A172 (cell line): ENCODE measurements at places on chromosomes 13 and 19. TPM values are rescaled to one million over a fixed set of nuclear protein-coding genes. Genes with fewer than 3 reads are reported as not detected.

DNA sequence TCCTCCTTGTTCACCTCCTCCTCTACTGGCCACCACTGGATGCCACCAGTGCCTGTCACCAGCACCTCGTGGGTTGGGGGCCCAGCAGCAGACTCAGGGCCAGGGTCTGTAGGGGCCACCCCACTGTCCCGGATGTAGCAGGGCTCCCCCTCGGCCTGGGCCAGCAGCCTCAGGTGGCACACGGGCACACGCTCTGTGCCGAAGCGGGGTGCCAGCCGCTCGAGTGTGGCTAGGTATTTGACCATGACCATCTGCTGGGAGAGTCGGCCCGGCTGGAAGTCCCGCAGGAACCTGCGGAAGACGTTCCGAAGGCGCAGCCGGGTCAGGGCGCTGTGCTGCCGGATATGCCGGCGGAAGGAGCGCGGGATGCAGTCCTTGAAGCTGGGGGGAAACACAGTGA lies 14.9 kb downstream of the TYK2 start:
- no peak for DNase-seq

GRCh38 chr19:35138305-35138892 lies at the start of gene FXYD1:
TSS of gene FXYD1 (plus strand) at chr19:35138824. CDS start at chr19:35140080, 1,256 bp downstream.
- DNase-seq, result no peak

- DNase-seq, result peak; percentile 75
Observed at GRCh38 chr19:46713781-46714443, 3.0 kb downstream of the PRKD2 start.

- DNase-seq, result no peak
Observed at GRCh38 chr19:6101291-6101825, 8.9 kb downstream of the RFX2 start.

The RNF225 gene
- total RNA-seq, result not detected in 2 replicates

DNA sequence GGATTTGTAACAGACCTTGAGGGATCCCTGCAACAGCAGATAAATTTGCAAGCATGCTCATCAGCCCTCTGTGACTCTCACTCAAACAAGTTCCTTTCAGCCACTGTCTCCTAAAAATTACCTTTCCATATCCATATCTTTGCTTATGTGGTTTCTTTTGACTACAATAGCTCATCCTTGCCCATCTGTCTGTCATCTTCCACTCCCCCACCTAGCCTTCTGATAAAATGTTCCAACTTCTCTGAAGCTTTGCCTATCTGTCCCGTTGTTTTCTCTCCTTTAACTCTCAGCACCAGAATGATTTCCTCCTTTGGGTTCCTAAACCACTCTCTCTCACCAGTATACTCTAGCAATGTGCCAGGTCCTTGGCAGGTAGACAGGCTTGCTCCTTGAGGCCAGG lies 194.5 kb downstream of the VWA8 start:
- no peak for DNase-seq

- DNase-seq, result no peak
Observed at GRCh38 chr13:31769575-31769974, 30.2 kb downstream of the RXFP2 start.

DNA sequence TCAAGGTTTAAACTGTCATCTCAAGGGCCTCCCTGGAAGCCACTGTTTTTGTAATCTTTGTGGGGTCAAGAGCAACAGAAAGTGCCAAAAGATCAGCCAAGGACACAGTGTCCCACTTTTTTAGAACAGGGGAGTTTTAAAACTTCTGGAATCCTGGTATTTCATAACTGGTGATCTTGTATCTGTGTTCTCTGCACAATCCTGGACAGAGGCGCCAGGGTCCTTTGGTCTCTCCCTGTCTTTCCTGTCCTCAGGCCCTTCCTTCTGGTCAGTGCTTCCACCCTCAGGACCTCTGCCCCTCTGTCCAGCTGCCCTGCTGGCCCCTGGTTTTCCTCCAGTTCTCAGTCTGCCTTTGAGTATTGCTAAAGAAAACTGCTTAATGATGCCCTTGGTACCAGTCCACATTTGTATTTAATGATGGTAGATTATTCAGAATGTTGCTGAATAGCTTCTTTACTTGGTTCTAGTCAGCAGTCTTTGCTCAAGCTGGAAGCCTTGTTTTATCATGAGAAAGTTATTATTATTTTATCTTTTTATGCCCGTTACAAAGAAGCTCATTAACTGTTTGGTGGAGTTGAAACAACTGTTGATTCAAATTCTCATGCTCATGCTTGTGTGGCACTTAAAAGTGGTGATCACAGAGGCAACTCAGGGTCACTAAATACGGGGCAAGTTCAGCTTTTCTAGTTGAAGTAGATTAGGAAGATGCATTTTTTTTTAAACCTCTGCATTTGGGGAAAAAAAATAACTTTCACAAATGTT lies 47.5 kb downstream of the WASF3 start:
- no peak for DNase-seq

The CLEC17A gene
- not detected in 2 replicates for total RNA-seq

The SMIM44 gene
- not detected in 2 replicates for total RNA-seq

The TLE6 gene
- 4.8 and 6.3 TPM in 2 replicates for total RNA-seq

The ABCC4 gene
- 45.7 and 51.6 TPM in 2 replicates for total RNA-seq

The ADGRE2 gene
- 0.02 and 0.10 TPM in 2 replicates for total RNA-seq

The PRKCG gene
- 2.2 TPM in 1 of 2 replicates, not detected in the other for total RNA-seq

The KCNJ14 gene
- total RNA-seq, result 0.36 and 0.55 TPM in 2 replicates

DNA sequence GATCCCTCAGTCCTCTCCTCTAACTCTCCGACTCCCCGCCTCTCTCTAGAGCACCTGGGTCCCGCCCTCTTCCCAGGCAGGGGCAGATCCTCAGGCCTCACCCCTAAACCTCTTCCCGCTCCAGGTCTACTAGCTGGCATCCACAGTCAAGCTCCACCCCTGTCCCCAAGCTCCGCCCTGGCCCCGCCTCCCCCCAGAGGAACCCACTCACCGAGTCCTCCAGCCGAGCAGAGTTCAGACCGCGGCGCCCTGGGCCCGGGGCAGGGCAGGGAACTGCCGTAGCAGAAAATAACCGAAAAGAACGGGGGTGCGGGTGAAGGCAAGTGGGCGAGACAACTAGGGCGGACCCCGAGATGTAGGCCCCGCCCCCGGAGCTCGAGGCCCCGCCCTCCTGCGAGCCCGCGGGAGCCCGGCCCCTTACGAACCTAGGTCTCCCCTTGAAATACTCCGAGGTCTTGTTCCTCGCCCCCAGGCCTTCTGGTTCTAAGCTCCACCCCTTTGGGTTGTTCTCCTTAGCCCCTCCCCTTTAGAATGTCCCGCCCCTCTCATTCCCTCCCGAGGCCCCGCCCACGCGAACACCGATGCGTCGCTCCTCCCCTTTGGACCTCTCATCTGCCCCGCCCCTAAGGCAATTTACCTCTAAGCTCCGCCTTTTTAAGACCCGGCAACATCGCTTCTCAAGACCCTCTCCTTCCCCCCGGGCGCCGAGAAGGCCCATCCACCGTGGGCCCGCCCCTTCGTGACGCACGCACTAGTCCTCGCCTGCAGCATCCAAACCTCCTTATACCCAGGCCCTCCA lies at the start of gene GGN:
GGN (minus strand) TSS at position 485 of the 799 bp plus-strand sequence. CDS start 773 bp downstream, outside the sequence.
- DNase-seq, result peak; percentile 92

DNA sequence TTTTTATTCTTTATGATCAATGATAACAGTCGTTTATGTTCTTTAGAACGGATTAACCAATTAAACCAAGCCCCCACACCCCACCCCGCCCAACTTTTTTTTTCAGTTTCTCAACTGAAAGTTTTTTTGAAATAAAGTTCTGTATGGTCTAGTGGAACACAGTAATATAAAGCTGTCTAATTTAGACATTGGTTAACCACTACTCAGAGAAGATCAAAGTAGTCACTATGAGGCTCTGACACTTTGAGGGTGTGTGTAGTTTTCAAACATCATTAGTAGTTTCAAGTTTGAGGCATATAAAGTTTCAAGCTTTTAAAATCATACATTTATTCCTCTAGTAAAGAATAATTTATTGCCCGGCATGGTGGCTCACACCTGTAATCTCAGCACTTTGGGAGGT lies 413.2 kb downstream of the EFNB2 start:
- no peak for DNase-seq

DNA sequence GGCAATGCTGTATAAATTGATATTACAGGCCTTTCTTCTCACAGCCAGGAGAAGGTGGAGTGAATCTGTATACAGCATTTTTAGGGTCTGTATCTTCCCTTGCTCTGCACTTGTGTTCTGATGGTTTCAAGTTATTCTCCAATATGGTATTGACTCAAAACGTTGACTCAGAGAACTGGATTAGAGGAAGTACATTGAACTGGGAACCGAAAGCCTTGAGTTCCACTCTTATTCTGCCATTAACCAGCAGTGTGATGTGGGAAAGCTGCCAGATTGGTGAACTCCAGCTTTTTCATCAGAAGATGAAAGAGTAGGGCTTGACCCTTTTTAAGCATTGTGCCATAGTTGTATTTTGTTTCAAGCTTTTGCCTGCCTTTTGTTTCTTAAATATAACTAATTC lies 167.7 kb downstream of the SPRY2 start:
- DNase-seq, result no peak

DNA sequence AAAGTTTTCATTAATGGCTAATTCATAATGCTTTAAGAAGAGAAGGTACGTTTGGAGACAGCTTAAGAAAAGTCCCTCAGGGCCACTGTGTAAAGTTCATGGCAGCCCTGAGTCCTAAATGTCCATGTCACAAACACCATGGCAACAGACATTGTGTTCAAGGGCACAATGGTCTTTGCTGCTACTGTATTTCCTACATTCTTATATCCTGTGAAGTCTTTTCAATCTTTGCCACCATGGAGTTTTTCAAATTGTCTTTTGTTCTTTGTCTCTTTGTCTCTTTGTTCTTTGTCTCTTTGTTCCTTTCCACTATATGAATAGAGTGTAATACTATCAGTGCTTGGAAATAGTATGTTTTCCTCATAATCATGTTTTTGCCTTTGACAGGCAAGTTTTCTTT lies 178.8 kb downstream of the VWA8 start:
- no peak for DNase-seq

DNA sequence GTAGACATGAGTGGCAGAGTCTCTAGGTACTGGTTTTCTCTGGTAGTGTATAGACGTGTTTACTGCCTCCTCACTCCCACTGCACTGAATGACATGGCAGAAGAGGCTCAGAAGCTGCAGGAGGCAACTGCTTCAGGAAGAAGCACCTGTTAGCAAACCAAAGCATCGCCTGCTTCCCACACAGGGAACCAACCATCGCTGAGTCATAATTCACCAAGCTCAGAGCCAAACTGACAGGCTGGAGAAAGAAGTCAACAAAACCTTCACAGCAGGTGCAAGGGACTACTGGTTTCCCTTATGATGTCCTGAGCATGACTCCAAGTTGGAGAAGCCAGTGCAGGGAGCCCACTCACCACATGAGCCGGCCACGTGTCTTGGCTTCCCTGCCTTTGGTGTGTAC lies 69.8 kb downstream of the KCTD12 start:
- DNase-seq, result no peak

GRCh38 chr13:73173279-73173811 lies 114.5 kb downstream of the KLF5 start:
- DNase-seq, result no peak

DNA sequence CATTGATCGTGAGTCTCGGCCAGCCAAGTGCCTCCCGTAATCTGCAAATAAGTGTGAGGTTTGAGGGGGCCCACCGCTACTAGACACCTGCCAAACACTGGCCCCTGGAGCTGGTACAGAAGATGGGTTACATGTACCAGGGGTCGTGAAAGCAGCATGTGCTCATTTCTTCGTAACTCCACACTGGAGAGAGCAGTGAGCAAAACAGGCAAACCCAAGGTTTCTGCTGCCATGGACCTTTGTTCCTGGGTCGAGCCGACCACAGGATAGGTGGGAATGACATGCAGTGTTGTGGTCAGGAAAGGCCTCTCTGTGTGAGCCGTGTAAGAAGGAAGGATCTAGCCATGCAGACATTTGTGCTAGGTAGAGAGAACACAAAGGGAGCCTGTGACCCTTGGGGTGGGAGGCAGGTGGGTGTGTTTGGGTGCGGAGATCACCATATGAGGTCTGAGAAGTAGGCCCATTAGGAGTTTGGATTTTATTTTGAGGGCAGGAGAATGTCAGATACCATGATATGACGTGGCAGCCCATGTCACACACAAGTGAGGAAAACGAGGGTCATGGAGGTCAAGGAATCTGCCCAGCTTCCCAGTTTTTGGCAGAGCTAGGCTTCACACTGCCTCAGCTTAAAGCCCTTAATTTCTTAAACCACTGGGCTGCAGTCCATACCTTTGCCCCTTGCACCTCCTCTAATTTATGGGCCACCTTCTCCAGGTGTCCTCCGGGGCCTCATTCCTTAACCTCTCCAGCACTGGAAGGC lies 919 bp downstream of the GTF3A start:
- DNase-seq, result no peak

- no peak for DNase-seq
Observed at GRCh38 chr13:99376924-99377323, 69.7 kb upstream of the GPR183 start.

The TMED1 gene
- 53.2 and 75.7 TPM in 2 replicates for total RNA-seq

DNA sequence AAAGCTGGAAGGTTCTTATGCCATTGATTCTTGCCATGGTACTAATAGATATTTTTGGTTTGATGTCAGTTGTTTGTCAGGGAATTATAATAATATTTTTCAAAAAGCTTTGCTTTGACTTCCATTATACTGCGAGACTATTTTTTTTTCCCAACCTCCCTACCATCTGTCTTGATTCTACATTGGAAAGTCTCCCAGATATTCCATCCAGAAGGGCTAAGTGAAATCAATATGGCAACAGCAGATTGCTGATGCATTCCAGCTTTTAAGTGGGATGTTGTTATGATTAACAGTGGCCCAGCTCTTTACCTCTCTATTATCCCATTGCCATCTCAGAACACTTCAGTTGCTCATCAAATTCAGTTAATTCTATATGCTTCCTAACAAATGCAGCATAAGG lies 247.4 kb downstream of the OXGR1 start:
- no peak for DNase-seq

The ZNF536 gene
- not detected in 2 replicates for total RNA-seq

DNA sequence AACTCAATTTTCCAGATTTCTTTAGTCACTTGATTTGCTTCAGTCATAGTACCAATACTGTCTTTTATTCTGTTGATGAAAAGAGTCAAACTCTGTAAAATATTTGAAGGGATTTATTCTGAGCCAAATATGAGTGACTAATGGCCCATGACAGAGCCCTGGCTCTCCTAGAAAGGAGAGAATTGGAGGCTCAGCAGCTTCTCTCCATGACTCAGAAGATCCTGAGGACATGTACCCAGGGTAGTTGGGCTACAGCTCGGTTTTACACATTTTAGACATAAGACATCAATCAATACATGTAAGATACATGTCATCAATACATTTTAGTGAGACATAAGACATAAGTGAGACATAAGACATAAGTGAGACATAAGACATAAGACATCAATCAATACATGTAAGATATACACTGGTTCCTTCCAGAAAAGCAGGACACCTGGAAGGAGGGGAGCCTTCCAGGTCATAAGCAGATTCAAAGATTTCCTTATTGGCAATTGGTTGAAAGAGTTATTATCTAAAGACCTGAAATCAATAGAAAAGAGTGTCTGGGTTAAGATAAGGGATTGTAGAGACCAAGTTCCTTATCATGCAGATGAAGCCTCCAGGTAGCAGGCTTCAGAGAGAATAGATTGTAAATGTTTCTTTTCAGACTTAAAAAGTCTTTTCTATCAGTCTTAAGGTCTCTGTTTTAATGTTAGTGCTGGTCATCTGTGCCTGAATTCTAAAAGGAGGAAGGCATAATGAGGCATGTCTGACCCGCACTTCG lies 179.8 kb upstream of the RFC3 start:
- no peak for DNase-seq

The PPP6R1 gene
- total RNA-seq, result 73.6 and 80.1 TPM in 2 replicates

GRCh38 chr13:82962397-82962796 lies 919.9 kb downstream of the SLITRK1 start:
- DNase-seq, result no peak

The FNDC3A gene
- 28.5 and 31.5 TPM in 2 replicates for total RNA-seq

- peak; percentile 93 for DNase-seq
Observed at GRCh38 chr19:18478545-18479311, 40.8 kb upstream of the ISYNA1 start.
